ENCODE measurements at places on chromosomes 11 and 22. TPM values are rescaled to one million over a fixed set of nuclear protein-coding genes. Genes with fewer than 3 reads are reported as not detected.

- peaks cover 44% of the 10 kb centered on the region for H3K4me1 ChIP-seq
- H3K36me3 ChIP-seq: peaks cover 30% of the 10 kb centered on the region
- DNase-seq: no peak
- no peaks in the 10 kb centered on the region for H3K27me3 ChIP-seq
- H3K27ac ChIP-seq: no peak overlapping the region
- H3K4me3 ChIP-seq: no peak overlapping the region
These were observed 16.3 kb downstream of the ADORA2A start for GRCh38 chr22:24443668-24444067.

GRCh38 chr11:121494355-121495099 is 41.8 kb upstream of the SORL1-AS1 start:
- peak overlapping the region; percentile 13 for H3K4me3 ChIP-seq
- peaks cover 65% of the 10 kb centered on the region for H3K36me3 ChIP-seq
- H3K4me1 ChIP-seq: peaks cover 54% of the 10 kb centered on the region
- H3K27ac ChIP-seq: peak overlapping the region; percentile 82

DNA sequence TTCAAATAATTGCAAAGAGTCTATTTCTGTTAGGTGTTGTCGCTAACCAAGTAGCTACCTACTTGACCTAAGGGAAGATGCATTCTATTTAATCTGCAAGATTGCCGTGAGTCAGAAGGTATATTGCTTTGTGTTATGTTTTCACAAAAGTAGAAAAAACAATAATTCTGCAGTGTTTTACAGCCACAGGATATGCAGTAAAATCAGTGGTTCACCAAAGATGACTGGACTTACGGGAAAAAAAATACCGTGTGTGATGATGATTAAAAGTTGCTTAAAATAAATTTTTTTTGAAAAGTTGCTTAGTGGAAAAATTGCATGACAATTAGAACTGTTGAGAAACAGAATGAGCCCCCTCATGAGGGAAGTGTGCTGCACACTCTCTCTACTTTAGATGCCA is 209.1 kb downstream of the DDX10 start:
- H3K4me1 ChIP-seq: peaks cover 12% of the 10 kb centered on the region
- DNase-seq: no peak
- no peak overlapping the region for H3K4me3 ChIP-seq
- no peaks in the 10 kb centered on the region for H3K36me3 ChIP-seq

DNA sequence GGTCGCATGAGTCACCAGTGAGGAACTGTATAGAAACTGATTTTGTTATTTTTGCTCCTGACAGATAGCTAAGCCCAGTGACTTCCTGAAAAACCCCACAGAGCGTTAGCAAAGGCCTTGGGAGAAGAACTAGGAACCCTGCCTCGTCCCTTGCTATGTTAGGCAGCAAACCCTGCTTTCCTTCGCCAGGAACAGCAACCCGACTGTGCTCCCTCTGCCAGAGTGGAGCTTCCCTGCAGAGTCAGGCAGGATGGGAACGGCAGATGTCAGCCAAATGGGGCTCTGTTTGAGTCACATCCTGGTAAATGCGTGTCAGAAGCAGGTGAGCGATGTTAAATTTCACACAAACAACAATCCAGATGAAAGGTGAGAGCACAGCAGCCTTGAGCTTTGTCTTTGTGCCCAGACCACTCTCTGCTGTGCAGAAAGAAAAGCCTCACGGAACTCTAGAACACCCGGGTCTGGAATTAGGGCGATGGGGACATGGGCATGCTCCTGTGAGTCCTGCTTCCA is 186.6 kb downstream of the ADAMTS15 start:
- H3K36me3 ChIP-seq: no peaks in the 10 kb centered on the region
- H3K27me3 ChIP-seq: peaks cover 20% of the 10 kb centered on the region
- H3K27ac ChIP-seq: no peak overlapping the region
- H3K4me3 ChIP-seq: no peak overlapping the region
- DNase-seq: peak; percentile 47

P2RY6 gene
- not detected for total RNA-seq

DNA sequence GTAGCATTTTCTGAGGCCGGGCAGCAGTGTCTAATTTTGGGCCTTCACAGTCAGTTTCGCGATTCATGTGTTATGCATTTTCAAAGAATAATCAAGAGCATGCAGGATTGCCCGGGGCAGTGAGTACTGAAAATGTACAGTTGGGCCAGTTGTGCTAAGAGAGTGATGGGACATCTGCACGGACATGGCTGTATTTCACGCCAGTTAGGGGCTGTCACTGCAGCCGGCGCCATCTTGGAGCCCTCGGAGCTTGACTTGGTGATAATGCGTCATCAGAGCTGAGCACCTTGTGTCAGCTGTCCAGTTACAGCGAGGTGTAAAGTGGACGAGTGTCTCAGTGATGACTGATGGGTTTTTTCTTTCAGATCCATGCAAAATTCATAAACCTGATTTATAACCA is 188.9 kb downstream of the TBC1D22A start:
- DNase-seq: no peak
- H3K4me3 ChIP-seq: no peak overlapping the region
- H3K27me3 ChIP-seq: no peaks in the 10 kb centered on the region
- H3K4me1 ChIP-seq: peaks cover 8% of the 10 kb centered on the region
- H3K36me3 ChIP-seq: peaks cover 12% of the 10 kb centered on the region

DNA sequence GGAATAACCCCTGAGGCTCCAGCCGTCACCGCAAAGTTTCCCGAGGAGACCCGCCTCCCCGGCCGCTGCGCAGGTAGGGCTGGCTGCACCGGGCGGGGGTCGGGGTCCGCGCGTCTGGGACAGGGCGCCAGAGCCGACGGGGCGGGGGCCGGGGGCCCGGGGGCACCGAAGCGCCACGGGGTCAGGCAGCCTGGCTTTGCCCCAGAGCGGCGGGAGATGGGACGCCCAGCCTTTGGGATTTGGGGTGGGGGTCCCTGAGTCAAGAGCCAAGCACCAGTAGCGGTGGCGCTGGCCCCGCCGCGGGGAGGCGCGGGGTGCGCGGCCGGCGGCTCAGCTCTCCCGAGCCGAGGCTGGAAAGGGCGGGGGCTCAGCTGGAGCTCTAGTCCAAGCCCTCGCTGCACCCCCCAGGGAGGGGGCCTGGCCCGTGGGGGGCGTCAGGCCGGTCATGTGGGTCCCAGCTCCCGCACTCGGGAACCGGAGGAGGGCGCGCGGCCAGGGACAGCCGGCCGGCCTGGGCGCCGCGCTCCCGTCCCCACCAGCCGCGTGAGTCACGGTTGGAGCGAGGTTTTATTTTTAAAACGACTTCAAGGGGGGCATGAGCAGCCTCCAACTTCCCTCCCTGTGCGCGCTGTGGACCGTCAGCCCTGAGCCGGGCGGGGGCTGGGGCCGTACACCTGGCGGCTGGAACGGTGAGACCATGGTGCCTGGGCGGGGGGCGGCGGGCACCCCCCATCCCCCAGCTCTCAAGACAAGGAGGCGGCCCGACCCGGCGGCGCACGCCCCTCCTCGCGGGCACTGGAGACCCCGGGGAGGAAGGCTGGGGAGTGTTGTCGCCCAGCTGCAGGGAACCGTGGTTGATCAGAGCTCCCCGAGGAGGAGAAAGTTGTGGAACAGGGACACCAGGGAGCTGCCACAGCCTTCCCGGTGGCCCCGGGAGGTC is 626 bp downstream of the FLRT1 start:
- no peak overlapping the region for H3K27ac ChIP-seq
- H3K4me3 ChIP-seq: no peak overlapping the region
- H3K27me3 ChIP-seq: peaks cover 28% of the 10 kb centered on the region

- H3K27ac ChIP-seq: no peak overlapping the region
- peaks cover 2% of the 10 kb centered on the region for H3K27me3 ChIP-seq
- no peak for DNase-seq
- H3K4me1 ChIP-seq: peaks cover 14% of the 10 kb centered on the region
- H3K4me3 ChIP-seq: no peak overlapping the region
- no peaks in the 10 kb centered on the region for H3K36me3 ChIP-seq
These were observed 93.8 kb upstream of the SESN3 start for GRCh38 chr11:95324826-95325225.

DNA sequence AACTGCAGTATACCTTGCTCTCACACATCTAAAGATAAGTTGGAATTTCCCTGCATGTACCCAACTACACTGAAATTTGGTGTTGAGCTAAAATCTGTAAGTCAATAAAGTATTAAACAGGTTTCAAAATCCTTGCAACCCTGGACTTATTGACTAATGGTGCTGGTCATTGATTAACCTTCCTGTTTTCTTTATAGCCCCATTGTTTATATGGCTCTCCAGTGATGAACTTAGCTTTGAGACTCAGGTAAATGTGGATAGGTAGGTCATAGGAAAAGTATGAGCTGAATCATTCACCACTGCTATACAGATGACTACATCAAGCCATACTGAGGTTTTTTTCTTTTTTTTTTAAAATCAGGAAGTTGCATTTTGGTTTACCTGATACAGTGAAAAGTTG is 132.7 kb downstream of the FAT3 start:
- H3K4me1 ChIP-seq: no peaks in the 10 kb centered on the region
- DNase-seq: no peak
- H3K36me3 ChIP-seq: no peaks in the 10 kb centered on the region
- H3K27me3 ChIP-seq: no peaks in the 10 kb centered on the region
- no peak overlapping the region for H3K4me3 ChIP-seq

GRCh38 chr11:69216647-69217051 is 60.9 kb downstream of the SMIM38 start:
- H3K4me3 ChIP-seq: no peak overlapping the region

PATE4 gene
- not detected for total RNA-seq

DNA sequence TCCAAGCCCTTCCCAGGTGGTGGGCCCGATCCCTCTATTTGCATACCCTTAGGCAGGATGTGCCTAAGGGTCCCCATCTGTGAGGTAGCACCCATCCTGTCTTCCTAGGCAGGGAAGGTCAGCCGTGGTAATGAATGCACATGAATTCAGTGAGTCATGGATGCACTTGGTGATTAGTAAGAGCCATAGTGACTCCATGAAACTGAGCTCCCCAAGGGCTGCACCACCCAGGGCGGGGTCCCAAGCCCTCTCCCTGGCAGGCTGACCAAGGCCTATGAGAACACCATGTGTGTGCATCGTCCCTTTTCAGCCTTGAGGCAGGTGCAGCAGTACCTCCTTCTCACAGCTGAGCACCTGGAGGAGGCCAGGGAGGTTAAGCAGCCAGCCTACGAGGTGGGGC is 15.6 kb upstream of the SUSD2 start:
- H3K36me3 ChIP-seq: peaks cover 12% of the 10 kb centered on the region
- DNase-seq: no peak
- H3K4me1 ChIP-seq: no peaks in the 10 kb centered on the region
- H3K27me3 ChIP-seq: no peaks in the 10 kb centered on the region
- peak overlapping the region; percentile 51 for H3K27ac ChIP-seq

DNA sequence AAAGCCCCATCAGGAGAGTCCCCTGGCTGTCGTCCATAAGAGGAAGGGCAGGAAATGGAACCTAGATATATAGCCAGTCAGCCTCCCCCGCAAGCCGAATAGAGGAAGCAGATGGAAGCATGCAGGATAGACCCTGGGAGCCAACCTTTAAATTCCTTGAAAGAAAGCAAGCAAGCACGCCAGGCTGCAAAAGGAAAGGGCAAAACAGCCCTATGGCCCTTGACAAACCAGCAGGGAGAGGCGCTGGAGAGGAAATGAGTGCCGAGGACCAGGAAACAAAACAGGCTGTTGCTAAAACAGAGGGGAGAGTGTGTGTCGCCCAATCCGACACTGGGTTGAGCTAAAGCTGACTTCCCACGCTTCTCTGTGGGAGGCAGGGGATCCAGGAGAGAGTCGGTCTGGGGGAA is 203.5 kb upstream of the MTNR1B start:
- peaks cover 22% of the 10 kb centered on the region for H3K27me3 ChIP-seq
- peaks cover 14% of the 10 kb centered on the region for H3K4me1 ChIP-seq
- peak overlapping the region; percentile 24 for H3K4me3 ChIP-seq
- H3K36me3 ChIP-seq: no peaks in the 10 kb centered on the region
- peak; percentile 6 for DNase-seq

VPREB1 gene
- not detected for total RNA-seq

RGL4 gene
- 13.5 TPM for total RNA-seq

AP5B1 gene
- total RNA-seq: 14.4 TPM

PARVA gene
- 0.14 TPM for total RNA-seq

DNA sequence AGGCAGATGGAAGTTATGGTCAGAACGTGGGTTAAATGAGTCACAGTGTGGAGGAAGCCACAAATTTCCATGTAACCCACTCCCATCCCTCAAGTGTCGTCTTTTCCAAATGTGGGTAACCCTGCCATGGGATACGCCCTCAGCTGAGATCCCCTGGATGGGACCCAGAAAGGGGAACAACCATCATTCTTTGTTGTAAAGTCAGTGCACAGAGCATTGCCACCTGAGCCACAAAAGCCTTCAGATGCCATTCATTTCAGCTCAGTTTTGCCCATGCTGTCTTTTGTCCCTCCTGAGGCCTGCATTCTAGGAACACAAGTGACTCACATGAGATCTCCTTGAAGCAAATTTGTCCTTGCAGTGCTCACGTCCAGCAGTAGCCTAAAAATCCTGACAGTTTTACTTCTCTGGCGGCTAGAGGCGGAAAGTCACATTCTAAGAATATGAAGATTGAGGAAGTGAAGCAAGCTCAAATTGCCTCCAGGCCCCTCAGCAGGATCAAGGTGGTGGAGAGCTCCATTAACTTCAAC is 30.6 kb downstream of the MMP13 start:
- no peak overlapping the region for H3K4me3 ChIP-seq
- peaks cover 4% of the 10 kb centered on the region for H3K4me1 ChIP-seq
- H3K27ac ChIP-seq: no peak overlapping the region
- no peaks in the 10 kb centered on the region for H3K36me3 ChIP-seq

DNA sequence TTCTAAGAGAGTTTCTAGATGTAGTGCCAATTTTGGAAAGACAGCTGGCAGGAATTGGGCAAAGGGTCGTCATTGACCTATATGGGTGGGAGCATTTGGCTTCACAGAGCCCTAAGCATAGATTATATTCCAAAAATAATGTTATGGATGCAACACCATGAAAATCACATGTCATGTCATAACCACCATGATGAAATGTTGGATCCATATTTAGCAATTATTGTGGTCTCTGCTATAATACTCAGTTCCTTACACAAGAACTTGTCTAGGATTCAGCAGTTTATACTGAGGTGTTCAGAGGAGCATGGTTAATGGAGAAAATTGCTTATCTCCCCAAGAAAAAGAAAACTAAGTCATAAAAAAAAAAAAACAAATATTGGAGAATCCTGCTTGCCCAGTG is 31.6 kb downstream of the NTM start:
- H3K36me3 ChIP-seq: no peaks in the 10 kb centered on the region
- no peak overlapping the region for H3K4me3 ChIP-seq
- H3K27ac ChIP-seq: no peak overlapping the region
- H3K27me3 ChIP-seq: peaks cover 5% of the 10 kb centered on the region
- no peak for DNase-seq

CHADL gene
- 0.11 TPM for total RNA-seq

RASSF10 gene
- total RNA-seq: not detected

OR52H1 gene
- not detected for total RNA-seq

DNA sequence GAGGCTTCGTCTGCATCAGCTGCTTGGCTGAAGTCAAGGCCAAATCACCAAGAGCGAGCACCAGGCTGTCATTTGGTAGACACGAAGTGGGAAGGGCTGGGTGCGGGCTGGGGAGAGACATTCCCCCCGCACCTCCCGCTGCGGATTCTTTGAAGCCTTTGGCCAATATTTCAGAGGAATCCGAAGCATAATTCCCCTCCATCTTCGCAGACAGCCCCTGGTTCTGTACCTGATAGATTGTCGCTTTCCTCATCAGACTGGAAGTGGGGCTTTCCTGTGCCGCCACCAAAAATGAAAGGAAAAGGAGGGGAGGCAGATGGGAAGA is 15.3 kb downstream of the BLID start:
- peaks cover 14% of the 10 kb centered on the region for H3K4me1 ChIP-seq
- H3K27me3 ChIP-seq: peaks cover 36% of the 10 kb centered on the region
- no peak for DNase-seq

- DNase-seq: no peak
- no peaks in the 10 kb centered on the region for H3K36me3 ChIP-seq
- no peak overlapping the region for H3K4me3 ChIP-seq
- peaks cover 20% of the 10 kb centered on the region for H3K27me3 ChIP-seq
These were observed 88.0 kb upstream of the E2F8 start for GRCh38 chr11:19328586-19329311.

All from activated CD4-positive, alpha-beta T cell treated with anti-CD3 and anti-CD28 coated beads for 36 hours (primary cell).